ENCODE measurements at places on chromosomes 4 and X.

DNA sequence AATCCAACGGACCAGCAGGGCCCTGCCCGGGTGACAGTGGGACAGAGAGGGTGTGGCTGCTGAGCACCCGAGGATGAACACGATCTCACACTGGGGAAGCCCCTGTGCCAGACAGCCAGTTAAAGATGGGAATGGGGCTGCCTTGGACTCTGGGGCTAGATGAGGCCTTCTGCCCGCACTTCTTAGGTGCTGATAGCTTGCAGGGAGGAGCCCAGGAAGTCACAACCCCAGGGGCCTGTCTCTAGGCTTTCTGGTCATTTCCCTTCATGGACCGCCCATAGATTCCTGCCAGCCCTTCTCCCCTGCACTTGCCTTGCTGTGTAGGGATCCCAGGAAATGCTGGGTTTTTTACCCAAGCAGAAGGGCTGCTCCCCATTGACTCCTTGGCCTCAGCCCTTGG is 6.2 kb downstream of the ZNF275 start:
- no peak for DNase-seq

DNA sequence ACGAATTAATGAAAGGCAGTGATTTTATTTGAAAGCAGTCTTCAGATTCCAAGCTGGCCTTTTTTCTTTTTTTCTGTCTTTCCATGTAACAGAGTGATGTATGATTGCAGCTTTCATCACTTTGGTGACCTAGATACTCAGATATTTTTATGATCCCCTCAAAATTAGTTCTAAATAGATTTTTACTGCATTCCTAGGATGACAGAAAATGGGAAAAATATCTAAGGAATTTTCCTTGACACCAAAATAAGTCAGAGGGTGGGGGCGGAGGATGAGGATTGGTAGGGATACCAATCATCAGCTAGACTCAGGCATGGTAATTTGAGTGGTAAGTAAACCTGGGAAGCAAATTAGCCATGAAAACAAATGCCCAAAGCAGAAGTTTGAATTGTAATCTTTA is 11.9 kb upstream of the HMGB2 start:
- no peak for DNase-seq

GRCh38 chr4:138111462-138112000 is 130.6 kb downstream of the SLC7A11 start:
- no peak for DNase-seq

GRCh38 chr4:133014473-133015135 is 134.5 kb upstream of the PCDH10 start:
- DNase-seq: no peak

DNA sequence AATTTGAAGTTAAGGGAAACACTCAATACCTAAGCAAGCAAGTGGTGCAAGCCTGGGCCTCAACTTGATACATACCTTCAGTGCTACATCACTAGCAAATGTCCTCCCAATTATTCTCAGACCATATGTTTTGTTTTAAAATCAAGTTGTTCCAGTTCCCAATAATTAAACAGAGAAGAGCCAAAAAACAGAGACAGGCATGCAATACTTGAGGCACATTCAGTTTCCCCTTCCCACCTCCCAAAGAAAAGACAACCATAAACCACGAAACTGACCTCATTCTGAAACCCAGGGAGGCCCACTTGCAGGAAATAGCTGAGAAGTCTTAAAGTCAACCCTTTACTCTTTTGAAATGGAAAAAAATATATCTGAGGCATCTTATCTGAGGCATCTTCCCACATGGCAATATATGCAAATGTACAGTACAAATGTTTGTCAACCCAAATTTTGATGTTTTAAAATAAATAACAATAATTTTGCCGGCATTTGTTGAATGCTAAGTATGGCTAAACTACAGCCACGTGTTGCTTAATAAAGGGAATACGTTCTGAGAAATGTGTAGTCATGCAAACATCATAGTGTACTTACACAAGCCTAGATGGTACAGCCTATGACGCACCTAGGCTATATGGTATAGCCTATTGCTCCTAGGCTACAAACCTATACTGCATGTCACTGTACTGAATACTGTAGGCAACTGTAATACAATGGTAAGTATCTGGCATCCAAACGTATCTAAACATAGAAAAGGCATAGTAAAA is 147.5 kb downstream of the TSPAN5 start:
- DNase-seq: no peak

GRCh38 chr4:146255874-146256273 is 41.5 kb downstream of the REELD1 start:
- no peak for DNase-seq

GRCh38 chr4:79923281-79923680 is 149.7 kb downstream of the ANTXR2 start:
- no peak for DNase-seq

DNA sequence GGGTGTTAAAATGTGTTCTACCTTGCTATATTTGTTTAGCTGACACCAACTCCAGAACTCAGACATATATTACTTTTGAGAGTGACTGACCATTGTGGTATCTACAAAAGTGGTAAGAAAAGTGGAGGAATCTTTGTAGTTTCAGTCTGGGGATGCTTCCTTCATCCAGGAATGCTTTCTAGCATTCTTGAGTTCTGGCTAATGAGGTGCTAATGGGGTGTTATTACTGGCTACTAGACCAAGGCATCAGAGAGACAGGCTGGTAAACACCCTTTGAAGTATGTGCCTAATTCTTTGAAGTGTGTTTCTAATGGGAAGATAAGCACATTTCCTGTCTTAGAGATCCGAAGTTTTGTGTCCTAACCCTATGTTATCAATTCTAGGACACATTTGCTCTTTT is 310.4 kb downstream of the SPRY1 start:
- DNase-seq: no peak

GRCh38 chr4:102141842-102142241 is 203.4 kb downstream of the SLC39A8 start:
- no peak for DNase-seq

DNA sequence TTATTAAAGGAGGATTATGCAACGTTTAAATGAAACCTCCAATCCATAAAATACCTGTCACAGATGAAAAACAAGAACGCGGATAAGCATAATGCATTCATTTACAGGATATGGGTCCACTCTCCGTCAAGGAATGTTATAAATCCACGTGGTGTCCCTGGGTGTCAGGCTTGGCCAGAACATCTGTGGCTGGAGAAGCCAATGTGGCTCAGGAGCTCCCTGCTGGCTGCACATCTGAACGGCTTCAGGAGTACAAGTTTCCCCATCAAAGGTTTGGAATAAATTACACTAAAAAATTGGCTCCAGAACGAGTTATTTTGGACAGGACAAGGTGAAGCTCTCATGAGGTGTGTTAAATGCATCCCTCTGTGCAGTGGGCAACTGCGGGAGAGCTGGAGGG is 87.8 kb upstream of the LEF1 start:
- DNase-seq: no peak

- DNase-seq: no peak
Observed at GRCh38 chr4:161829591-161829990, 334.2 kb downstream of the FSTL5 start.

- DNase-seq: no peak
Observed at GRCh38 chr4:119794681-119795080, 166.1 kb upstream of the PDE5A start.

DNA sequence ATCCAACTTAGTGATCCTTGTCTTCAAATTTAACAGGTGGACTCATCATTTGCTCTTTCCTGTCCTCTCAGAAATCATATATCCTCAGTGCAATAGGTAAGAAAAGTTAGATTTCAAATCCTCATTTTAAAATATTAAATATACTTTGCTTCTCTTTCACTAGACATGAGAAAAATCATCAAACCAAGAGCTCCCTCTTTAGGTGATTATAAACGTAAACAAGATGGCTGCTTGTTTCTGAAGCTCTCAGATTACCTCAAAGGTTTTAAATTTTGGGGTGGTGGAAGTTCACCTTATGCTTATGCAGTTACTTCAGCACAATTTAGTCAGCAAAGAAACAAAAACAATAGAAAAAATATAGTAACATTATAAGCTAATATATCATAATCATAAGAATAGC is 27.3 kb downstream of the CSN3 start:
- DNase-seq: peak; percentile 8

GRCh38 chr4:139852612-139853269 is 187.1 kb downstream of the MGST2 start:
- no peak for DNase-seq

GRCh38 chr4:5828005-5828391 is 64.9 kb downstream of the CRMP1 start:
- no peak for DNase-seq

GRCh38 chrX:65644621-65645289 is 22.7 kb upstream of the MSN start:
- DNase-seq: peak; percentile 47

- DNase-seq: no peak
Observed at GRCh38 chrX:70262952-70263567, 3.1 kb upstream of the P2RY4 start.

DNA sequence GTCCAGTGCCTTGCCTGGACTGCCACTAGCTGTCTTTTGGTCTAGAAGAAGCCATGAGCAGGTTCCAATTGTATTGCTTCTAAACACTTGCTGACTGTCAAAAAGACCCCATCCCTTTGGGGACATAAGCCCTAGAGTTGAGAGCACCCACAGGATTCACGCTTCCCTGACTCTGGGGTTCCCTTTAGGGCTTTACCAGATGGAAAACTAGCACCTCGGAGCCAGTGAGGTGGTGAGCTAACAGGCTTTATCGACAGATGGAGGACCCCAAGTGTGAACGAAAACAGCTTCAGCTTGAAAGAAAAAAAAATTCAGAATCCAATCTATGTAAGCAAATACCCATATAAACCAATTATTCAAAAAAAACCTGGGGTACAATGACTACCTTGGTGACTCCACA is 90.8 kb downstream of the NAA11 start:
- DNase-seq: no peak

DNA sequence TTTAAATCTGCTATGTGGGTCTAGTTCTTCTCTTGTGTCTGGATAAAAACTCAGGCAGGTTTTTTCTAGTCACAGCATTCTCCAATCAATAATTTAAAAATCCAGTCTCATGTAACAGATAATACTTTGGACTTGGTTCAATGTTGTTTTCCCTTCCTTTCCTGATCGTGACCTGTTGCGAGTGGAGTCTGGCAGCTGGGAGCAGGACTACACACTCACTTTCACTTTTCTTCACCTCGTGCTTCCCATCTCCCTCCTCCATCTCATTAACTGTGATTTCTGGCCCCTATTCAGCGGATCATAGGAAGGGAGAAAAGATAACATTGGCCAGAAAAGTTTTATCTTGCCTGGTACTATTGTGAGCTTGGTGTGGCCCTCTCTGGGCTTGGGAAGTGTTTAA is 96.6 kb upstream of the GATB start:
- no peak for DNase-seq

- DNase-seq: no peak
Observed at GRCh38 chr4:179441596-179441995, 1999.4 kb upstream of the AGA start.

DNA sequence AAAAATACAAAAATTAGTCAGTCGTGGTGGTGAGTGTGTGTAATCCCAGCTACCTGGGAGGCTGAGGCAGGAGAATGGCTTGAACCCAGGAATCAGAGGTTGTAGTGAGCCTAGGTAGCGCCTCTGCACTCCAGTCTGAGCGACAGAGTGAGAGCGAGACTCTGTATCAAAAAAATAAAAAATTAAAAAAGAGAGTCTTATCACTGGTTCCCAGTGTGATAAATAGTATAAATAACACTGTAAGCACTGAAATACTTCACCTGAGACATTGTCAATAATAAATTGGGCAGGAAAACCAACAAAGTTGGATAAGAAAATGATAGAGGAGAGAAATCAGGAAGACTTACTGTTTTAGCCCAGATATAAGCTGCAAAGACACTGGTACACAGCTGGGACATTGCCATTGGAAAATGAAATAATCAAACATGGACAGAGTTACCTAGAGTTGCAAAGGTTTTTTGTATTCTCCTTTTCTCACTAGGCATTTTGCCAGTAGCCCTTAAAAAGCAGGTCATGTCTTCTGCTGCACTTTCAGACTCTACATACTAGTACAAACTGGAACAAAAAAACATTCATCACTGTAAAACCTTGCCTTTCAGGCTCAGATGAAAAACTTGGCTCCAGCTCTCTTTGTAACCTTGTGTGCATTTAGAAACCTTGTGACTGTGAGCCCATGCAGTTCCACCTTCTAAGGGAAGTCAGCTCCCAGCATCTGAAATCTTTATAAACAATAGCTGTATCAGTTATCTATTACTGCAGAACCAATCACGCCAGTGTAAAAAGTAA is 55.0 kb upstream of the PPP1R2C start:
- no peak for DNase-seq

DNA sequence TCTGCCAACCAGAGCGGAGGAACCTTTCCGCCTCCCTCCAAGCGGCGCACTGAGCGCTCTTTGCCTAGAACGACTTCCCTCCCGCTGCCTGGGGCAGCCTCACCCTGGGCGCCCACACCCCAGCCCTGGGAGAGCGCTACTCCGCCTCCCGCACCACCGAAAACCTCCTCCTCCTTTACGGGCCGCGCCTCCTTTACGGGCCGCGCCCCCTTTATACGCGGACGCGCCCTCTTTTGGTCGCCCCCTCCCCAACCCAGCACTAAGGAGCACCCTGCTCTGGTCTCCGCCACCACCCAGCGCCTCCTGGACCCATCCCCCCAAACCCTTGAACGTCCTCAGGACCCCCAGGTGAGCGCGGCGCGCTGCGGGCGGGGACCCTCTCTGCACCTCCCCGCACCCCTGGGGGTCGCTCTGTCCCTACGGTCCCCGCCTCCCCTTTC is 586 bp upstream of the NSG1 start:
- no peak for DNase-seq

- peak; percentile 19 for DNase-seq
Observed at GRCh38 chr4:52659001-52659721, at the start of gene USP46. USP46 (minus strand) TSS chr4:52659301; CDS start chr4:52659150, 151 bp downstream.

- no peak for DNase-seq
Observed at GRCh38 chrX:153510383-153510782, 7.1 kb upstream of the ATP2B3 start.

GRCh38 chr4:150280081-150280895 is 202.0 kb downstream of the DCLK2 start:
- no peak for DNase-seq

- DNase-seq: no peak
Observed at GRCh38 chrX:20217906-20218305, 48.8 kb downstream of the RPS6KA3 start.

DNA sequence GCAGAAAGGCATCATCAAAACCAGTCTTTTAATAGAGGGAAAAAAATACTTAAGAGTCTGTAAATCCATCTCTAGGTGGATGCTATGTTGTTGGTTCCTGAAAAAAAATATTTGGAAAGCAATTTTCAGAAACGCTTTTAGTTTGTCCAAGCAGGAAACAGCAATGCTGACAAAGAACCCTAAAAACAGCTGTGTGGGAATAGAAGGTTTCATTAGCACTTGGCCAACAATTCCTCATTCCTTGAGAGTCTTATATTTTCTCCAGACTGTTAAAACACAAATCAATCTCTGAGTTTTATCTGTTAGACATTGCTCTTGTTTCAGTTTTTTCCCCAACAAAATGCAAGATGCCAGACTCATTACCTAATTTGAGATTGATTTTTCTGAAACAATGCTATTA is 6.4 kb downstream of the MXRA5 start:
- DNase-seq: no peak

- no peak for DNase-seq
Observed at GRCh38 chr4:151031831-151032605, 16.9 kb upstream of the LRBA start.

- no peak for DNase-seq
Observed at GRCh38 chr4:94488670-94489069, 36.9 kb downstream of the PDLIM5 start.

GRCh38 chr4:75724867-75725724 is 719 bp downstream of the USO1 start:
- peak; percentile 18 for DNase-seq

- DNase-seq: no peak
Observed at GRCh38 chr4:138238521-138239292, 3.4 kb downstream of the SLC7A11 start.

GRCh38 chr4:120105472-120105871 is 38.8 kb upstream of the MAD2L1 start:
- no peak for DNase-seq
